ENCODE measurements at places on chromosomes 5 and 9.

GRCh38 chr5:172102913-172103626 is 85.0 kb downstream of the STK10 start:
- DNase-seq = no peak

DNA sequence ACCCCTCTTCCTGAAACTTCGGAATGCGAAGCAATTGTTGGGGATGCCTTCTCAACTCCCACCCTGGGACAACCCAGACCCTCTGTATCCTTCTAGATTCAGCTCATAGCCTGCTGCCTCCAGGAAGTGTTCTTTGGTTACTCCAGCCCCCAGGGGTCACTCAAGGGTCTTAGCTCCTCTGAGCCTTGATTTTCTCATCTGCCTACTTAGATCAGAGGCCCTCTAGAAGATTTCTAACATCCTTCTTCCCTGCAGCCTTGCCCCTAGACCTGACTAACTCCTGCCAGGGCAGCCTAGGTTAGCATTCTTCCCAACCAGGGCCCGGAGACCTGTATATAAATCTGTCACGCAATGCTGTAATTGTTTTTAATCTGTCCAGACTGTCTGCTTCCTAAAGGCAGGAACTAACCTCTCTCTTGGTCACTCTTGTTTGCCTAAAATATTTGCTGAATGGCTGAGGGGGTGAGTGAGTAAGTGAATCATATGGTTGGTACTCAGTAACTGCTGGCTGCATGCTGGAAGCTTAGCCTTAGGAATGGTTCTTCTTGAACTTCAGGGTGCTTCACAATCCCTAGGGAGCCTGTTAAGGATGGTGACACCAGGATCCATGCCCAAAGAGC is 8.2 kb downstream of the GALNT10 start:
- no peak for DNase-seq

DNA sequence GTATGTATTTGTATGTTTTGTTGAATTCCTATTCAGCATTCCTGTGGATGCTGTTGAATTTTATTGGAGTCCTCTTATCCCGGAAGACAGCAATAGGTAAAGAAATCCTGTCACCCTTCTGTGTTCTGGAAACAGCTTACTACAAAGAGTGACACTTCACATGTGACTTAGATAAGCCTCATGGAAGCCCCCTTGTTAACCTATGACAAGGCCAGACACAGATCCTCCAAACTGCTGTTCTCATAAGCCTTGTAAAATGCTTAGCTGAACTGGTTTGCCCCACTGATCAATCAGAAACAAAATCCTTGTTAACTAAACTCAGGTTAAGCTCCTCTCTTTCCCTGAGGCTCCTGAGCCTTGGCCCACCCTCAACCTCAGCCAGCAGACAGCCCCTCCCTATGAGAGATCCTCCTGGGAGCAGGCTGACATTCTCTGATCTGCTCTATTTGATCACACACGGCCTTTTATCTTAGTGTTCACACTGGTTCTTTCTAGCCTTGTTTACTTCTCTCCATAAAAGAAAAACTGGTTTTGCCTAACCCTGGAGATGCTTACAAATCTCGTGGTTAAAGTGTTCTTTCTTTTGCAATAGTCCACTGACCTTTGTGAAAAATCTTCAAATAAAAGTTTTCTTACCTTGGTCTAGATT is 29.4 kb upstream of the ATP6V1G1 start:
- no peak for DNase-seq

DNA sequence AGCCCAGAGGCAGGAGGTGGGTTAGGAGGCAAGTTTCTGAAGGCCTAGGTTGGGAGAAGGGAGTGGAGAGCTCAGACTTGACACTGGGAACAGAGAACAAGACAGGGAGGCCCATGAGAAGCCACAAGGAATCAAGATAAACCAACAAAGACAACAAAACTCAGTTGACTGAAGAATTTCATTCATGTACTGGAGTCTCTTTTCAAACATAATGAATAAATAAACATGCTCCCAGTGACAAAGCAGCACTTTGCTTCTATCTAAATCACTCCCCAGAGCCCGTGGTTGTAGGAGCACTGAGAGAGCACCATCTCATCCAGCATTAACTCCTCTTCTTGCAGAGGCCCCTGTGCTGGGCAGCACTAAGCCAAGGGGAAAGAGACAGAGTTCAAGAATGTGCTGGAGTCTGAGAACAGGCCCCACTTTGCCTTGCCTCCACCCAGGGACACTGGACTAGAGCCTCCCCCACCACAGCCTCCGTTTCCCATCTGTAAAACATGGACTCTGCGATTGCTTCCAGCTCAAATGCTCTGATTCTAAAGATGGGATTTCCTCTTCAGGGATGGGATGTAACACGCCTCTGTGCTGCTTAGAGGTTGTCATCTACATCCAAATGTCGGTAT is 282.0 kb downstream of the SPOCK1 start:
- DNase-seq = no peak

DNA sequence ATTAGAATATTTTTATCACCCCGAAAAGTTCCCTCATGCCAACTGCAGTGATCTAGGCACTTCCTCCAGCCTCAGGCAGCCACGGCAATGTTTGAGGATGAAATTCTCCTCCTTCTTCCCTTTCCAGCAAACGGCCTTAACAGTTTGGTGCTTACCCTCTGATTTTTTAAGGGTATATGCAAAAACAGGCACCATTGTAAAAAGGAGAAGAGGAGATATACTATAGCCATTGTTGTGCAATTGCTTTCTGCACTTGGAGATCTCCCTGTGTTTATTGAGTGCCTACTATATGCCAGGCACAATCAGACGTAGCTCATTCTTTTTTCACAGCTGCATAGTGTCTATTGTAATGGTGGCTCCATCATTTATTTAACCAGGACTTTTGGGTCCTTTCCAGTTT is 29.4 kb downstream of the GSN start:
- DNase-seq = peak; percentile 61

DNA sequence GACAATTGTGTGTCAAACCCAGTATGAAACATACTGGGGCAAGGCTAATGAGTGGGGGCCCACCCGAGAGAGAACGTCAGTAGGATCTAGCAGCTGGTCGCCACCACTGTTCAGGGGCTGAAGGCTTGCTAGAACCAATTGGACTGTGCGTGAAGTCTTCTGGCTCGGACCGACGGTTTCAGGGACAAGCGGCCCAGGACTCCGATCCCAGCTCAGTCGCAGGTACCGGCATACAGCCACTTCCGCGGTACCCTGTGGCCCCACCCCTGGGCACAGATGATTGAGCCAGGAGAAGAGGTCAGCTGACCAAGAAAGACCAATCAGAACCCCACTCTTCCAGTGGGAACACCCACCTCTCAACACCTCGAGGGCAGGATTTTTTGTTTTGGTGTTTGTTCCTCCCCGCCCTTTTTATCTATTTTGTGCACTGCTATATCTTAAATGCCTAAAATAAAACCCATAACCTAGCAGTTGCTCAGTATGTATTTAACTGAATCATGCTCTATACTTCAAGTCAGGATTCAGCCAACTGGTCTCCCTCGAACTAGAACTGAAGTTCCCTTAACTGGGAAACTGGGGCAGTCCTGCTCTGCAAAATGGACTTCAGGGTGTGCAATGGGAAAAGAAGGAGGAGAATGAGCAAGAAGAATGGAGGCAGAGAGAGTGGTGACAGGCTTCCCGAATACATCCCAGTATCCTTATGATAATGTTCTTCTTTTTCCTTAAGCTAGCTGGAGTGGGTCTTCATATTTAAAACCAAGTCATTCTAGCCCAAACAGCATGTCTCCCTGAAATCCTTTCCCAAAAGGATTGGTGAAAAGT is 21.1 kb upstream of the CPEB4 start:
- DNase-seq = peak; percentile 90

DNA sequence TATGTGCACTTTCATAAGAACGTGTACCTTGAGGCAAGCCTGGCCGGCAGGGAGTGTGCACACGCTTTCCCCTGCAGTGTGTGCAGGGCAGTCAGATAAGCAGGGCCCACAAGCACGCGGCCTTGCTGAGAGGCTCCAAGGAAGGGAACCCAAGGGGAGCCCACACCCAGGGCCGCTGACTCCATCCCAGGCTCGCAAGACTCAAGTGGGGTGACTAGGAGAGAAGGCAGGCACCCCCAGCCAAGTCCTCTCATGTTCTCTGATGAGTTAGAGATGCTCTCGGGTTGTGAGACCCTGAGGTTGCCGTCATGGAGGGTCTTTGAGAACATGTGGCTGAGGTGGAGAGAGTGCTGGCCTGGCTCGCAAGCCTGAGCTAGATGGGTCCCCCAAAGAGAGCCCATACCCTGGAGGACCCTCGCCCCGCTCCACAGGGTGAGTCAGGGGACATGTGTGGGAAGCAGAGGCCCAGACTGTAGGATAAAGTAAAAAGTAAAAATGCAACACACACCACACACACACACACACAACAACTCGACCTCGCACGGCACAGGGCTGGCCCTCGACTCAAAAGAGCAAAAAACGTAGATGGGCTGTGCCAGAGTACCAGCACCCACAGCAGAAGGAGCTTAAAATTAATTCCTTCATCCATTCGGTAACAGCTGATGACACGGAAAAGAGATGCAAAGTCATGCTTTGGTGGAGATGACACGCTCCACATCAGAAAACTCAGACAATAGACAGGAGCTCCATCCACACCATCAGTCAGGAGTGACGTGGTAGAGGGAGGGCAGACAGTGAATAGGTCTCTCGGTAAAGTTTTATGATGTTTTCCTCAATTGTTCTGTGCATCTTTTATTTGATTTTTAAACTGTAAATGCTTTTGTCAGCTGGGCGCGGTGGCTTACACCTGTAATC is 54.8 kb upstream of the NKD2 start:
- no peak for DNase-seq

GRCh38 chr5:154470947-154471870 is 6.8 kb downstream of the HAND1 start:
- no peak for DNase-seq

GRCh38 chr9:75181750-75182149 is 93.4 kb downstream of the OSTF1 start:
- peak; percentile 34 for DNase-seq

DNA sequence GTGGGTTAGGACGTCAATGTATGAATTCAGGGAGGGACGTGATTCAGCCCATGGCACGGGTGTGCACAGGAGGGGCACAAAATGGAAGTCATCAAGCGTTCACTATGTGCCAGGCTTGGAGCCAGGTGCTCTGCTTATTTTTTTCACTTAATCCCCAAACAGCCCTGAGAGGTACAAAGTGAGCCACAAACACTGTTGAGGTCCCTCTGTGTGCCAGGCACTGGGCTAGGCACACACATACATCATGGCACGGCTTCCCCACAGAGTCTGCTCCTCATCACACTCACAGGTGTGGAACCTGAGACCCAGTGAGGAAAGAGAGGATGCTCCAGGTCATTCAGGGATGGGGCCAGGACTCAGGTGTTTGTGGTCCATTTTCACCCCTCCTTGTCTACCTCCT is 68.1 kb downstream of the GALNT12 start:
- DNase-seq = no peak

GRCh38 chr9:95382433-95382832 is 64.9 kb upstream of the FANCC start:
- DNase-seq = no peak

DNA sequence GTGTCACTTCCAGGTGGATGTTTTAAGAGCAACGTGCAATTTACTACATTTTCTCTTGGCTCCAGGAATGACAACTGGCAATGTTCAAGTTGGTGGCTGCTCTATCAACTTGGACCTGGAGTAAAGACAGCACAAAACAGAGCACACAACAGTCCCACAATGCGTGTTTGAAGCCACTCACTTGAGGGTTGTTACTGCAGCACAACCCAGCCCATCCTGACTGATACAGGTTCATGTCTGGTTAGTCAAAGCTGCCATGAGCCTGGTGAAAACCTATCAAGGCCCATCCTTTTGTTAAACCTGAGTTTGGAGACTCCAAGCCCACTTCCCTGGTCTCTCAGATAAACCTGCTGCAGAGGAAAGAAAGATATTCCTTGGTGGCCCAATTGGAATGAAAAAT is 81.1 kb upstream of the LARP1 start:
- DNase-seq = no peak

DNA sequence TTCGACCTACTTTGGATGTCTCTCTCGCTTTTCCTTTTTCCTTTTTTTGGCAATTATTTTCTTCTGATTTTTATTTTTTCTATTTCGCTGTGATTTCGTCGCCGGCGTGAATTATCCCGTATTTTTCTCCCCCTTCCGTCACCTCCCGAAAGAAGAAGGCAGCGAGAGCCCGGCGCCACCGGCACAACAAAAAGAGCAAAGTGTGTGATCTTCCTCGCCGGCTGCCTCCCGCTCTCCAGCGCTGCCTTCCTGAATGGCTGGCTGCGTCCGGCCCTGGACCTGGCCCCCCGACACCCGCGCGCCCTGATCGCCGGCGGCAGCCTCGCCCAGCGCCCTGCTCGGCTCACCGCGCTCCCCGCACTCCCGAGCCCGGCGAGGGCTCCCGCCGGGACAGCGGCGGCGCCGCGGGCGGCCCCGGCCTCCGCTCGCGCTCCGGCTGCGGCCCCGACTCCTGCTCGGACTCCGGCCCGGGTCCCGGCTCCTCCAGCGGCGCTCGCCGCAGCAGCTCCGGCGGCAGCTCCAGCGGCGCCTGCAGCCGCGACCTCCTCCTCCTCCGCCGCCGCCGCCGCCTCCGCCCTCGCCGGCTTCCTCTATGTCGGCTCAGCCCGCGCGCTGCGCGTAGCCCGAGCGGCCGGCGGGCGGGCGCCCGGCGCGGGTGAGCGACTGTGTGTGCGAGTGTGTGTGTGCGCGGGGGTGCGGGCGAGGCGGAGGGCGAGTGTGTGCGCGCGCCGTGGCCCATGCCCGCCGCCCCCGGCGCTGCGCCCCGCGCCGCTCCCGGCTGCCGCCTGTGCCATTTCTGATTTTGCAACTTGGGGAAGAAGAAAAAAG is 960 bp downstream of the NR2F1 start:
- no peak for DNase-seq

DNA sequence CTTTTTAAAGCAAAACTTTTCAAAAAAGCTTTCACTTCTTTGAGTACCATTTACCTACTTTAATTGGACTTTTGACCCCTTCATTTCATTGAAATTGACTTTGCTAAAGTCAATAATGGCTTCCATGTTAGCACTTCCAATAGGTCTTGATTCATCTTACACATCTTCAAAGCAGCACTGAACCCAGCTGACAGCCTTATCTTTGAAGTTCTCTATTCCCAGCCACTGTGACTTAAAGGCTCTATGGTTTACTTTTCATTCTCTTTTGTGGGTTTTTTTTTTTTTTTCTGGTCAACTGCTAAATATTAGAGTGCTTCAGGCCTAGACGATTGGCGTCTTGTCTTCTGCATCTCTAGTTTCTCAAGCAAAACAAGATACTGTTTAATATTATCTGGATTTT is 385.0 kb downstream of the CTNND2 start:
- no peak for DNase-seq

- no peak for DNase-seq
Measured at GRCh38 chr5:149935431-149935901, 9.1 kb downstream of the PDE6A start.

- DNase-seq = no peak
Measured at GRCh38 chr5:38790891-38791290, 54.9 kb upstream of the OSMR start.

DNA sequence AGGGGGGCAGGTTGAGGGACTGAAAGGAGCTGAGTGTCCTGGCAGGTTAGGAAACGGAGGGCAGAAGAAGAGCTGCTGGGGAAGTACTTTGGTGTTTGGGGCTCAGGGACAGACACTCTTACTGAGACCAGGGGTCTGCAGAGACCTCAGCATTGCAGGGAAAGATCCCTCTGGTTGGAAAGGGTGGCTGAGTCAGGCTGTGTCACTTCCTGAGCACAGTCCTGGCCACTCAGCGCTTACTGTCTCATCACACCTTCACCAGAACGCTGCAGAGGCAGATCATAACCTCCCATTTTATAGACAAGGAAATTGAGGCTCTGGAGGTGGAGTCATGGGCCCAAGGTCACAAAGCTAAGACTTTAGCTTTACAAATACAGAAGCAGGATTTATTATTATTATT is 54.3 kb downstream of the LMX1B start:
- DNase-seq = no peak

All from HL-60 (cell line).